ENCODE measurements at places on chromosomes 12 and 14.

GRCh38 chr14:88002421-88003075, 2.4 kb upstream of the GPR65 start:
- DNase-seq: no peak

GRCh38 chr12:51959211-51959610, 7.7 kb downstream of the ACVR1B start:
- no peak for DNase-seq

DNA sequence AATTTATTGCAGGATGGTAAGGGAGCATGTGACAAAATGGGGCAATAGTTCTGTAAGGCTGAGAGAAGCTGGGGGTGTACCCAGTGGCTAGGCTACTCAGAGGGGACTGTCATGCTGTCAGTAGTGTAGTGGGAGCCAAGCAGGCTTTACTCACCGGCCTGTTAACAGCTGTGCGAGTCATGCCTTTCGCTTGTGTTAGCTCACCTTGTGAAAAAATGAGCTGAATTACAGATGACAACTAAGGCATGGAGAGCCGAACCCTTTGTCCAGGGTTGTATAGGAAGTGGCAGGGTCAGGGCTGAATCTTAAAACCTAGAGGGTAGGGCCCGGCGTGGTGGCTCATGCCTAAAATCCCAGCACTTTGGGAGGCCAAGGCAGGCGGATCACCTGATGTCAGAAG, 37.9 kb downstream of the SH2B3 start:
- DNase-seq: no peak

GRCh38 chr12:3230758-3231375, 153.7 kb downstream of the TSPAN9 start:
- DNase-seq: no peak

GRCh38 chr12:120887253-120888043, 16.7 kb downstream of the SPPL3 start:
- DNase-seq: no peak

DNA sequence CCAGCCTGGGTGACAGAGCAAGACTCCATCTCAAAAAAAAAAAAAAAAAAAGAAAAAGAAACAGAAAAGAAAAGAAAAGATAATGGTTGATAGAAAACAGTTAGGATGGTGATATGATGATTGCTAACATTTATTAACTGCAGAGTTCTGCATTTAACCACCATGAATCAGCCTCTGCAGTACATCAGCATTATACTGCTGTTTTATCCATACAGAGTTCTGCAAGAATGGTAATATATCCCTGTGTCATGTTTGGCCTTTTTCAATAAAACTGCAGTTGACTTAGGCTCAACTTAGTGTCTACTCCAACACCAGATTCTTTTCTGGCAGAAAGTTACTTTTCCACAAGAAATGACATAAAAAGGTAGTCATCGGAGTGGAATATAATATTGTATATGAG, 62.6 kb downstream of the DUSP6 start:
- no peak for DNase-seq

DNA sequence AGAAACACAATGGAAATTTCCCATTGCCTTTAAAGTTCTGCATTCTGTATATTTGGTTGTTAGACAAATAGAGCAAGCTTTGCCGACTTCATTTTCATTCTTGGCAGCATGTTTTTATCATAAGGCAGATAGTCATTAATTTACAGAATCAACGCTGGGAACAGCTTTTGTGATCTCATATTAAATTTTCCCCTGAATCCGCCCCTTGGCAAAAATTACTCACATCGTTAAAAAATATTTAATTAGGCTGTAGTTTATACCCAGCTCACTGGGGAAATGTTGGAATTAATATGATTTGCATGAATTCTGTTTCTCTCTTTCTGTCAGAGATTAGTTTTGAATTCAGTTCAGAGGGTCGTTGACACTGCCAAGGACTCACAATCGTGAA, 297.6 kb downstream of the EGLN3 start:
- no peak for DNase-seq

- DNase-seq: no peak
These were observed 264.6 kb downstream of the ADGRD1 start for GRCh38 chr12:131218026-131218922.

DNA sequence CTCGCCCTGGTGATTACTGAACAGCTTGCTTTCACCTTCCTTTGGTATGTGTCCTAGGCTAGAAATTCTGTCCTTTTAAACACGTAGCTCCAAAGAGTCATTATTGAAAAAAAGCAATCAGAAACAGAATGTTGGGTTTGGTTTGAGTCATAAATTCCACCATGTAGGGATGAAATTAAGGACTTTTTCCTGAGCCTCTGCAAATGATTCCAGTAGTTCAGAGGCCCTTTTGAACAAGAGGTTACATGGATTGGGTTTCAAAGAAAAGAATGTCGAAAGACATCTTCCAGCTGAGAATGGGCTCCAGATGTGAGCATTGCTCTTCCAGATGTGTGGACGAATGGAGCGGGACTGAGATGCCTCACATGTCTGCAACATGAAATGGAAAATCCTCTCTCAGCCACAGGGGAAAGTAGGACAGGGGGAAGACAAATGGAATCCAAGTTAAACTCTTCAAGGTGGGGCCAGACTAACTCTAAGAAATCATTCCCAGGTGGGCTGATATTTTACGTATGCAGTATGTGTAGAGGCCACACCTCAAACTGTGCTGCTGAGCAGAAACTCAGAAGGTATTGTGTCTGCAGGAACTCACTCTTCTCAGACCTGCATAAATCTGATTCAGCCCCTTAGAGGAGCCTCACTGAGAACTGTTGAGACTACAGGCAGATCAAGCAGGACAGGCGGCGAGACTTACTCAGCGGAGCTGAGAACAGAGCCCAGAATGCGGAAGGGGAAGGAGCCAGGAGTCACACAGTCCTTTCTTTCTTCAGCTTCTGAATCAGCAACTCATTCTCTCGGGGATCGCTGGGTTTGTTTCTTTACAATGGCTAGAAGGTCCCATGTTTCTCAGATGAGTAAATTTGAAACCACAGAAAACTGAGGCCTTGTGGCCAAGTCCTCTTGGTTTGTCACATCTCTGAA, 23.3 kb upstream of the EMP1 start:
- DNase-seq: no peak

DNA sequence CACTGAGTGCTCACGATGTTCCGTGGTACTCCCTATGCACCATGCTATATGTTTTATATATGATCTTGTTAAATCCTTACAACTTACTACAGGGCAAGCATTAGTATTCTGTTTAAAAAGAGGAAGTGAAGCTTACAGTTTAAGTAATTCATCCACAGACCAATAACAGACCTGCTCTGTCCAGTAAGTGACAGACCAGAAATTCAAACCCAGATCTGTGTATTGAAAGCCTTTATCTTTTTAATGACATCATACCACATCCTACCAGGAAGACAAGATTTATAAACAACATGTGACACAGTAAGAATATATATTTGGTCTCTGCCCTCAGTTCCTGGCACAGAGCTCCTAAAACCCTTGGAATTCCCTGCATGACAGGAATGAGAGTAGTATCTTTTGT, 206.5 kb downstream of the STXBP6 start:
- DNase-seq: no peak

GRCh38 chr12:61412201-61412600, 848.0 kb upstream of the USP15 start:
- DNase-seq: no peak

- no peak for DNase-seq
These were observed 20.1 kb downstream of the KLRK1 start for GRCh38 chr12:10369557-10370415.

GRCh38 chr12:110903511-110903910, 16.9 kb downstream of the MYL2 start:
- DNase-seq: no peak

DNA sequence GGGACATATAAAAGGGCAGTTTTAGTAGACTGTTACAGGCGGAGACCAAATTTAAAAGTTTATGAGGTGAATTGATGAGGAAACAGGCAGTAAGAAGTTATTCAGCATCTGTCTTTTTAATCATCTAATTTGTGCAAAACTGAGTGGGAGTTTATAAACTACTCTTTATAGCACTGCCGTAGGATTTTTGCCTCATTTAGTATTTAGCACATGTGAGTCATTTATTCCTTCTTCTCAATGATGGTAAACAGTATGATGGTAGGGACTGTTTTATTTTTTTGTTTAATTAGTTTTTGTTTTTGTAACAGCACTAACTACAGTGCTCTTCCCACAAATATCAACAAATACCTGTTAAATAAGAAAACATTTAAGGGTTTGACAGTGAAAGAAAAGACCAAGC, 20.6 kb downstream of the TOGARAM1 start:
- DNase-seq: no peak

DNA sequence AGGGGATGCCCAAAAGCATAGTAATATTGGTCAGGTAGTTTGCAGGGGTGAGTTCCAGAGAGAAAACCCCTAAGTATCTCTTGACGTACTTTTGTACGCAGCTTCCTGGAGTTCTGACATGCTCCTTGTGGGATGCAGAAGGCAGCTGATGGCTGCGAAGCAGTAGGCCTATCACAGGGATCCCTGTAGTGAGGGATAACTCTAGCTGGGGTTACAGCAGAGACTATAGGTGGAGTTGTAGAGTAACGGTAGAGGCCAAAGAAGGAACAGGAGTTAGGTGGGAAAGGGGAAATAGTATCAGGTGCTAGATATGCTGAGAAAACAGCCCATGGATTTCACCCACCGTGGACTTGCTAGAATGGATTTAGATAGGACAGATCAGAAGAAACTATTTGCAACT, 37.3 kb downstream of the MGST1 start:
- DNase-seq: no peak

- DNase-seq: no peak
These were observed 34.6 kb upstream of the TMTC2 start for GRCh38 chr12:82652071-82652470.

GRCh38 chr12:80700327-80700726, 7.1 kb upstream of the MYF6 start:
- DNase-seq: no peak

GRCh38 chr14:93957333-93957710, 19.0 kb downstream of the ASB2 start:
- DNase-seq: no peak

GRCh38 chr12:109452489-109452888, 24.6 kb downstream of the KCTD10 start:
- no peak for DNase-seq

GRCh38 chr12:123398550-123399254, 14.8 kb downstream of the KMT5A start:
- no peak for DNase-seq

DNA sequence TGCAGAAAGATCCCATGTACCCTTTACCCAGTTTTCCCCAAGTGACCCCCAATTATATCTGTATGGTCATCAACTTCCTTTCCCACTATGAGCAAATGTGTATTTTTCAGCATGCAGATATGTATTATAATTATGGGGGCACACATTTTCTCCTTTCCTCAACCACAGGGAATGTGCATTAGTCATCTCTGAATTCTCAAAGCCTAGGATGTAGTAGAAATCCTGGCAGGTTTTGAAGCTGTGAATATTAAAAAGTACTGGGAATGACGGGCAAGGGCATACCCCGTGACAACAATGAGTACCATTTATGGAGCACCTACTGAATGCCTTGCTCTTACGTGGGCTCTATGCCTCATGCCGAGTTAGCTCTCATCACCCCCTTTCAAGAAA, 71.5 kb downstream of the VWF start:
- no peak for DNase-seq

- no peak for DNase-seq
These were observed 196.4 kb upstream of the G2E3 start for GRCh38 chr14:30362369-30363218.

GRCh38 chr14:71651228-71651627, 281.0 kb upstream of the RGS6 start:
- no peak for DNase-seq

DNA sequence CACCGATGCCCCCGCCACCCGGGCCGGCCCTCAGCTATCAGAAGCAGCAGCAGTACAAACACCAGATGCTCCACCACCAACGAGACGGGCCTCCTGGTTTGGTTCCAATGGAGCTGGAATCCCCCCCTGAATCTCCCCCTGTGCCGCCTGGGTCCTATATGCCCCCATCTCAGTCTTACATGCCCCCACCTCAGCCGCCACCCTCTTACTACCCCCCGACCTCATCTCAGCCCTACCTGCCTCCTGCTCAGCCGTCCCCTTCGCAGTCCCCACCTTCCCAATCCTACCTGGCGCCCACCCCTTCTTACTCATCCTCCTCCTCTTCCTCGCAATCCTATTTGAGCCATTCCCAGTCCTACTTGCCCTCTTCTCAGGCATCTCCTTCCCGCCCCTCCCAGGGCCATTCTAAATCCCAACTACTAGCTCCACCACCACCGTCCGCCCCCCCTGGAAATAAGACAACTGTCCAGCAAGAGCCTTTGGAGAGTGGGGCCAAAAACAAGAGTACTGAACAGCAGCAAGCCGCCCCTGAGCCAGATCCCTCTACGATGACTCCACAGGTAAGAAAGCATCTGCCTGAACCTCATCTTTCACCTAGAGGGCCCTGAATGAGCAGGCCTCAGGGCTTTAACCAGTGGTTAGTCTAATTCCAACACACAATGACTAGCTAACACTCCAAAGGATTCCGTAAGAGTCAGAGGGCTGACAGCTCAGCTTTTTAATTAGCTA, 851 bp downstream of the YLPM1 start:
- no peak for DNase-seq

DNA sequence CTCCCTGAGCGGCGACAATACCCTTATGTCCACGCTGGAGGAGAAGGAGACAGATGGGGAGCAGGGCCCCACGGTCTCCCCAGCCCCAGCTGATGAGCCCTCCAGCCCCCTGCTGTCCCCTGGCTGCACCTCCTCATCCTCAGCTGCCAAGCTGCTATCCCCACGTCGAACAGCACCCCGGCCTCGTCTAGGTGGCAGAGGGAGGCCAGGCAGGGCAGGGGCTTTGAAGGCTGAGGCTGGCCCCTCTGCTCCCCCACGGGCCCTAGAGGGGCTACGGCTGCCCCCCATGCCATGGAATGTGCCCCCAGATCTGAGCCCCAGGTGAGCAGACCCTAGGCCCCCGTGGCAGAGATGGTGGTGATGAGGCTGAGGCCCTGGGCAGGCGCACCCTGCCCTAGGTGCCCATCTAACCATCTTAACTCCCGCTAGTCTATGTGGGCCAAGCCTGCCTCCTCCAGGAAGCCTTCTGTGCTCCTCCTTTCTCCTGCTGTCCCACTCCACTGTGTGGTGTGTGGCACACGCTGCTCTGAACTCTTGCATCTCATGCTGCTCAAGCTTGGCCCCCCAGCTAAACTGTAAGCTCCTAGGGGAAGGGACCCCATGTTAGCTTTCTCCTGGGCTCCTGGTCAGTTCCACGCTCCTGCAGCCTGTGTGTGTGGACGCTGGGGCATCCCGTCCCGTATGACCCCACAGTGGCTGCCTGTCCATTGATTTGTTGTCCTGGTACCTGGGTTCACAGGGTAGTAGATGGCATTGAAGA, 12.1 kb downstream of the MCRS1 start:
- DNase-seq: no peak
